Stimulated activated CD8-positive, alpha-beta memory T cell treated with anti-CD3 and anti-CD28 coated beads, Interleukin-4, amount 100 ng/mL, for 4 hours (primary cell): ENCODE measurements at places on chromosomes 5 and 9.

DNA sequence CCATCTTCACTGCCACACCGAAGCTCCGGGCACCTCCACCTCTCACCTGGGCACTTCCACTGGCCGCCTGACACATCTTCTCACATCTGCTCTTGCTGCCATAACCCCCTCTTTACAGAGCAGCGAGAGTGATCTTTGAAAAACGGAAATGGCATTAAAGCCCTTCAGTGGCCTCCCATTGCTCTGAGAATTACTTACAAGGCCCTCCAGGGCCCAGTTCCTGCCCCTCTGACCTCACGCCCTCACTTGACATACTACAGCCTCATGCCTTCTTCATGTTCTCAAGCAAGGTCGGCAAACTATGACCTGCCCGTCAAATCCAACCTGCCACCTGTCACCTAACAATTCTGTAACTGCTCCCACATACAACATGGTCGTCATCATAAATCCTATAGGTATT lies 187.3 kb downstream of the NR3C1 start:
- no peak for DNase-seq

DNA sequence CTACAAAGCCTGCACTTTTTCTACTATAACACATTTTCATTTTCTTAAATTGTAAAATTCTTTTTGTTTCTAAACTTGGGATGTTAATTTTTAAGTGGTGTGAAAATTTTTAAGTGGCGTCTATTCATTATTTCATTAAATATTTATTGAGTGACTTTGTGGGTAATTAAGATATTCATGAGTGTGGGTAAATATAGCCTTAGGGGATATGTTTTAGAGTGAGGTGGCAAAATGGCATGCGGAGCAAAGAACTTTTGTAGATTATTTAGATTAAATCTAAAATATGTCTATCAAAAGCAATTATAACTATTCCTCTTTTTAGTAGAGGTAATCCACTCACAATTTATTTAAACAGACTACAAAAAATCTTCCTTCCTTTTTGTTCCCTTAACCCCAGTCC lies 188.4 kb downstream of the PCSK1 start:
- DNase-seq = no peak

DNA sequence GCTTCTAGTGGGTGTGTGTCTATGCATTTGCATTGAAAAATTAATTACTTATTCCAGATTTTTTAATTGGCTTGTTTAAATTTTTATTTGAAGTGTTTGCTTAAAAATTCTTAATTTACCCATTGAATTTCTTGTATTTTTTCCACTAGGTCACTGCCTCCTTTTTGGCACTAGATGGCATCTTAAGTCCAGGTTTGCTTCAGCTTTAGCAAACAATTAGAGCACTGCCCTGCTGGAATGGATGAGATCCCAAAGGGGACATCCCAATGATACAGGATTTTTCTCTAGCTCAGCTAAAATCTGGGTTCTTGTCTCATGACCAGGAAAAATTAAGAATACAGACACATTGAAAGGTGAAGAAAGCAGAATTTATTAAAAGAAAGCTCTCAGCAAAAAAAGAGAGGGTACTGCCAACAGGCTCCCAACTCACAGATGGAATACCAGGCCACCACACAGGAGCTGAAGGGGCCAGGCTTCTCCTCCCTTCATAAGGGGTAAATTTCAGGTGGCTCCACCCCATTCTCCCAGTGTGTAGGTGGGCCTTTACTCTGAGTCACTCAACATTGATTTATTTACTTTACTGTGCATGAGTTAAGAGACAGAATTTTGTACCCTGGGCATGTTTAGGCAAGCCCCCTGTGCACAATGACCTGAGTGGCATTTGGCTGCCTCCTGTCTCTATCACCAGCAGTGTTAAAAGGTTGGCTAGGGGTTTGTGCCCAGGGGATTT lies 532.4 kb downstream of the ANXA1 start:
- no peak for DNase-seq

GRCh38 chr5:142432369-142432863 lies 107.6 kb upstream of the SPRY4 start:
- DNase-seq = no peak

DNA sequence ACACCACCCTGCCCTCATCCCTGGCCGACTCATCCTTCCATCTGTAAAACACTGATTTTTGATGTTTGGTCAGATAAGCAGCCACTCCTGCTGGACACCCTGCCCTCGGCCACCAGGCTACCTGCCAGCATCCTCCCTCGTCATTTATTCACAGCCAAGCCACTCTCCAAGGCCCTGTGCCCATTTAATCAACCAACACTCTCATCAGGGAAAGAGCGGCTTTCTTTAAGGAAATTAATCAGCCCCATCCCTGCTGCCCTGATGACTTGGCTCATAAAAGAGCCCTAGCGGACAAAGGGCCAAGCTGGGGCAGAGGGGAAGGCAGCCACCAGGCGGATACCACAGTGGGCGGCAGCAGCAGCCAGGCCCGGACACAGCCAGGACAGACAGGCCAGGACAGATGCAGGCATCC lies 52.4 kb downstream of the GOLM1 start:
- no peak for DNase-seq

- DNase-seq = no peak
Observed at GRCh38 chr5:107296572-107296971, 374.2 kb downstream of the EFNA5 start.

DNA sequence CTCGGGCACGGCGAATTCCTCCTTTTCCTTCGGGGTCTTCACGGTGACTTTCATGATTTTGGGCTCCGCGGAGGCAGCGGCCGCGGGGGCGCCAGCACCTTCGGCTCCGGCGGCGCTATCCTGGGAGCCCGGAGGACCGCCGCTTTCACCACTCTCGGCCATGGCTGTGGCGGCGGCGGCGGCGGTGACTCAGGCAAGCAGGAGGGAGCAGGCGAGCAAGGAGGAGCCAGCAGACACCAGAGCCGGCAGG lies 315 bp downstream of the UBQLN1 start:
- DNase-seq = no peak

DNA sequence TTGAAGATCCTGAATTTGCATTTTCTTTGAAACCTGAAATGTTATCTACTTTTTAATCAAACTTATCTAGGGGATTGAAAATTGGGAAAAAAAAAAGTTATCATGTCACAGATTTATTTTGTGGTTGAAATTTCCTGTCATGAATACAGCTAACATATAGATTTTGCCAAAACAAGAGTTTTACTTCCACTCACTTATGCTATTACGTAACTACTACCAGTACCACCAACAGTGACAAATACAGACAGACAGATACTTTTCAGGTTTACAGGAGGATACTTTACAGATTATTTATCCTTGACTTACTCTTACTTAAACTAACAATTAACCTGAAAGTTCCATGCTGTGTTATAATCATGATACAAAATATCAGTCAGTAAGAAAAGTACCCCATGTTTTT lies 6.8 kb upstream of the MRPS30 start:
- DNase-seq = no peak

GRCh38 chr5:5881294-5881693 lies 458.8 kb downstream of the ICE1 start:
- no peak for DNase-seq

GRCh38 chr5:74632947-74633356 lies 7.6 kb downstream of the ENC1 start:
- DNase-seq = no peak

DNA sequence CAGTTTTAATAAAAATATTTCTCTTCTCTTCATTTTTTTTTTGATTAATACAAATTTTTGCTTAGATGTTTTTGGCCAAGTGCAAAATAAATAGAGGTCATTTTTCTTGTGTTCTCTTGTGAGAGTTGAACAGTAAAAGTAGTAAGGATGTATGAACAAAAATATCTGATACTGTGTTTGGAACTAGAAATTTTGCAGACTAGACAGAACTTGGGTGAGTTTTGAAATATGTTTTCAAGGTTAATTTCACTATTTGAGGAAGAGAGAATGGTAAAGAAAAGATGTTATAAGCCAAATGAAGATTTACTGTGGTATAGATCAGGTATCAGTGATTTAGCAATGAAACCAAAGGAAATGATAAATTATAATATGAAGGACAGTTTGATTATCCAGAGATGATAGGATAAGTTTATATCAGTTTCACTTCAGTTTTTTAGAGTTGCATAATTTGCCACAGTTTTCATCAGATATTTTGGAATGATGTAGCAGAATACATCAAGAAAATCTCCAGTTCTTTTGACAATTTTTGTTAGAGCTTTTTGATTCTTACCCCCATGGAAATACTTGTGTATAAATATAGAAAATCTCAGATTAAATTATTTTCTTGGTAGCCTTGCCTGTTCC lies 147.9 kb upstream of the VCAN start:
- no peak for DNase-seq

GRCh38 chr5:54525261-54525660 lies 7.7 kb downstream of the SNX18 start:
- DNase-seq = no peak

DNA sequence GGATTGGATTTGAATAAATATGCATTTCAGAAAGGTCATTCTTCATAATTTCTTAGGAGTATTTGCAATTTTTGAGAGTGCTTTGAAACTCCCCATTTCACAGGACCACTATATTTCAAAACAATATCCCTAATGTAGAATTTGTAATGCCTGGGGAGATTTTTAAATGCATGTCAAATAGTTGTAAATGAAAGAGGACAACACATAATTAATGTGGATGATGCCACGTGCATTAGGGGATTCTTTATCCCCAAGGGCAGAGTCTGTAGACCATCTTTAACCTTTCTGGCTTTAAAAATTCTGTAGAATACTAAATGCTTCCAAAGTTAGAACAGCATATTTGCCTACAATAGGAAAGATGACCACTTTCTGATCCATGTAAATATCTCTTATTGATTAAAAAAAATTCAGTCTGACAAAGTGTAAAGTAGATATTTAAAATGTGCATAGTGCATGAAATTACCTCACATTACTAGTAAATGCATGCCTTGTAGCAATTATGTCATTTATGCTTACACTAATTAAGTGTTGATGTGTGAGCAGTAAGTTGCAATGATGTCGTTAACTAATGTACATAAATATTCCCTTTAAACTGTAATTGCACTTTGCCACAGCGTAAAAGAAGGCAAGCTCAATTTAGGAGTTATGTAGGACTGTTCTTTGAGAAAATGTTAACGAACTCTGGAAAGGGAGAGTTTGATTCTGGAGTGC lies 416.1 kb downstream of the PSAT1 start:
- DNase-seq = no peak

DNA sequence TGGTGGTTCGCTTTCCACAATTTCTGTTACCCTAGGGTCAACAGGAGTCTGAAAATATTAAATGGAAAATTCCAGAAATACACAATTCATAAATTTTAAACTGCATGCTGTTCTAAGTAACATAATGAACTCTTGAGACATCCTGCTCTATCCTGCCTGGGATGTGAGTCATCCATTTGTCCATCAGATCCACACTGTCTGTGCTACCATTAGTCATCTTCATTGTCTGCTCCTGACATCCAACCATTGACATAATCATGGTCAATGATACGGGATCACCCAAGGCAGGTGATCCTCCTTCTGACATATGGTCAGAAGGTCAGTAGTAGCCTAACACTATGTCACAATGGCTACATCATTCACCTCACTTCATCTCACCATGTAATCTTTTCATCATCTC lies 276.7 kb upstream of the KIF2A start:
- no peak for DNase-seq

DNA sequence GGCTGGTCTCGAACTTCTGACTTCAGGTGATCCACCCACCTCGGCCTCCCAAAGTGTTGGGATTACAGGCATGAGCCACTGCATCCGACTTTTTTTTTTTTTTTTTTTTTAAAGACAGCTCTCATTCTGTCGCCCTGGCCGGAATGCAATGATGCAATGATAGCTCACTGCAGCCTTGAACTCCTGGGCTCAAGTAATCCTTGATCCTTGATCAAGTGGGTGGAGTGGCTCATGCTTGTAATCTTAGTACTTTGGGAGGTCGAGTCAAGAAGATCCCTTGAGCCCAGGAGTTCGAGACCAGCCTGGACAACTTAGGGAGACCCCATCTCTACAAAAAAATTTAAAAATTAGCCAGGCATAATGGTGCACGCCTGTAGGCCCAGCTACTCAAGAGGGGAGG lies 8.1 kb downstream of the SEC24A start:
- no peak for DNase-seq

GRCh38 chr9:80507611-80508010 lies 935.8 kb downstream of the TLE4 start:
- no peak for DNase-seq

DNA sequence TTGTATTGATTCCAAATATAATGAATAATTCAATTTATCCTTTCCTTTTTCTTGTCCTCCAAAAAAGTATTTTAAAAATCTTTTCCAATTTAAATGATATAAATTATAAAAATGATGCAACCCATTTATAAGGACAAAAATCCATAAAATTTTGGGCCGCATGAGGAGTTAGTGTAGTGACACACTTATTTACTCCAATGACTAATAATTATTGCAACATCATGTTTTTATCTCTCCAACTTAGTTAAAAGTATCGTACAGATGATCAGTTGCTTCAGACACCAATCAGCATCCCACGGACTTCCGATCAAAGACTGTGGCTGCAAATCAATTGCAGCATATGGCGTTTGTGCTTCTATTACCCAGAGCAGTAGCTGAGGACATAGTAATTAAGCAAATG lies 58.6 kb downstream of the HTR4 start:
- DNase-seq = no peak

- no peak for DNase-seq
Observed at GRCh38 chr5:35325836-35326235, 95.5 kb upstream of the PRLR start.

GRCh38 chr9:131274674-131275331 lies 1.5 kb downstream of the FAM78A start:
- DNase-seq = no peak

- no peak for DNase-seq
Observed at GRCh38 chr5:158718738-158719505, 380.8 kb downstream of the EBF1 start.

- DNase-seq = no peak
Observed at GRCh38 chr9:78321505-78321904, 24.6 kb downstream of the PSAT1 start.

DNA sequence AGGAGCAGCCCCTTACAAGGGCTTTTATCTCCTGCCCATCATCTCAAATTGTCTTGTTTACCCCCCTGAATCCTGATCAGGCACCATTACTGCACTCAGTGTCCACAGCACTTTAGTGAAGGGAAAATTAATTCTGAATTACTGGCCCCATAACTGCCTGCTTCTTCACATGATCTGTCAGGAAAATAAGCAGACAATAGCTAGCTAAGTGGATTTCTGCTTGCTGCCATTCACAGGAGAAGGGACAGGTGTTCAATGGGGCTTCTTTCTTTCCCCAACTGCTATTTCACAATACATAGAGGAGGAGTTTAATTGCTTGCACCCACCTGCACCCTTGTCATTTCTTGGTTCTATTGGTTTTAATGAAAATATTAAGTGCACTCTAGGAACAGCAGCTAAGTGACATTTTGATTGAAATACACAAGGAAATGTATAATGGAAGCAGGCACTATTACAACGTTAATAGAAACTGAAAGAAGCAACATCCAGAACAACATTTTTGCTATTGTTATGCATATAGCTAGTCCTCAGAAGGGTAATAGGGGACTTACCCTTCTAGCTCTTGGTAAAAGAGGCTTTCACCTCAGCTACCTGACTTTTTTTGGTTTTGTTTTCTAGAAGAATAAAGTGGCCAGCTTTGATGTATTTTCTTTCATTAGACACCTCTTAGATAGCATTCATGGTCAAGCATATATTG lies 599.3 kb upstream of the TLE4 start:
- DNase-seq = no peak

GRCh38 chr5:27727254-27727653 lies 688.9 kb upstream of the CDH9 start:
- no peak for DNase-seq

GRCh38 chr5:89342106-89342876 lies 459.3 kb upstream of the MEF2C start:
- DNase-seq = no peak

- DNase-seq = no peak
Observed at GRCh38 chr9:82456642-82457041, 468.1 kb downstream of the SPATA31D1 start.
